ENCODE measurements at places on chromosomes 2 and 18.

GRCh38 chr2:148646231-148646559 is 1.6 kb downstream of the EPC2 start:
- no peak for DNase-seq

- peak; percentile 68 for DNase-seq
Measured at GRCh38 chr2:95389245-95390119, 13.0 kb upstream of the FAHD2A start.

- DNase-seq: no peak
Measured at GRCh38 chr2:210172219-210172575, 988 bp upstream of the KANSL1L start.

- no peak for DNase-seq
Measured at GRCh38 chr2:16328521-16329190, 337.0 kb downstream of the CYRIA start.

GRCh38 chr2:140567734-140568133 is 1563.1 kb downstream of the LRP1B start:
- DNase-seq: no peak

GRCh38 chr2:201996006-201996405 is 37.6 kb upstream of the FZD7 start:
- DNase-seq: no peak

DNA sequence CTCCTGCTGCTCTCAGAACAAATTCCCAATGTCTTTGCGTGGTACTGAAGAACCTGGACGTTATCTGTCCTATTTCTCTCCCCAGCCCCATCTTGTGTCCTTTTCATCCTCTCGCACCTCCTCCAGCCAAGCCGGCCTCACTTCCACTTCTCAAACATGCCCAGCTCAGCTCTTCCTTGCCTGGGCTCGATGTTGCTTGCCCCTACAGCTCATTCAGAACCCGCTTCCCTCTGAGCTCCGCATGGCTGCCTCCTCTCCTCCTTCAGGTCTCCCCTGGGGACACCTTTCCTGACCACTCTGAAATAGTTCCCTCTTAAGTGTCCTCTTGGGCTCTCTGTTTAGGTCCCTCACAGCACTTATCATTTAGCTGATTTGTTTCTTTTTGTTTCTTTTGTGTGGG is 6.7 kb upstream of the SMARCAL1 start:
- DNase-seq: no peak

- DNase-seq: no peak
Measured at GRCh38 chr2:23689131-23689700, 237.7 kb downstream of the ATAD2B start.

- DNase-seq: no peak
Measured at GRCh38 chr2:108535357-108535631, 1.0 kb downstream of the LIMS1 start.

DNA sequence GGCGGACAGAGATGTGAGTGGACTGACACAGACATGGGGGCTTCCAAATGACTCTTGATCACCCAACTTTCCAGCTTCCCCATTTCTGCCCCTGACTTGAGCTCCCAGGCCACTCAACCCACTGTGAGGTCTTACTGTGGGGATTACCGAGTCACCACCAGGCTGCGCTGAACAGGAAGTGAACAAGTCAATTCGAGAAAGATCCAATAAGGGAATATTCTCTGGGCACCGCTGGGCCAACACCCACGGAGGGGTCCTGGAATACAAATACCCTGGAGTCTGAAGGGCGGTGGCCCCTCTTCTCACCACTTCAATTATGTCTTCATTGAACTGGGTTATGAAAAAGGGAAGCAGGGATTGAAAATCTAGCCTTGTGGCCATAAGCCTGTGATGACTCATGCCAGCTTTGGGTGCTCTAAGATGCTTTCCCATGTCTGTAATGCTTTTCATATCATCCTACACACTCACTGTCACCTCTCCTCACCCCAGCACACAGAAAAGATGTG is 37.7 kb downstream of the BCL11A start:
- peak; percentile 25 for DNase-seq

- no peak for DNase-seq
Measured at GRCh38 chr2:133434959-133435668, 133.1 kb downstream of the NCKAP5 start.

GRCh38 chr2:32940316-32940997 is 6.3 kb upstream of the LTBP1 start:
- no peak for DNase-seq

GRCh38 chr18:48044944-48045343 is 114.5 kb upstream of the SMAD2 start:
- DNase-seq: no peak

DNA sequence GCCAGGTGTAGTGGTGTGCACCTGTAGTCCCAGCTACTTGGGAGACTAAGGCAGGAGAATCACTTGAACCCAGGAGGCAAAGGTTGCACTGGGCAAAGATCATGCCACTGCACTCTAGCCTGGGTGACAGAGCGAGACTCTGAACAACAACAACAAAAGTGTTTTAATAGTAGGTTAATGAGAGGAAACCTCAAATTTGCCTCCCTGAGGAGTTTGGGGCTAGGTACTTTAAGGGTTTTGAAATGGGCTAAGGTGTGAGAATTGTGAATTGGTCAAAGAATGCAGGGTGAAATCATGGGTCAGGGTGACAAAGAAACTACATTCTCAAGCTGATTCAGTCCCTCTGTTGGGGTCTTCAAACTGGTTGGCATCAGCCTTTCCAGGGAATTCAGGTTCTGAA is 60.7 kb upstream of the BOD1L2 start:
- no peak for DNase-seq

- peak; percentile 7 for DNase-seq
Measured at GRCh38 chr2:203681978-203682377, 24.5 kb upstream of the CD28 start.

- no peak for DNase-seq
Measured at GRCh38 chr2:140063356-140063755, 1283.2 kb upstream of the NXPH2 start.

DNA sequence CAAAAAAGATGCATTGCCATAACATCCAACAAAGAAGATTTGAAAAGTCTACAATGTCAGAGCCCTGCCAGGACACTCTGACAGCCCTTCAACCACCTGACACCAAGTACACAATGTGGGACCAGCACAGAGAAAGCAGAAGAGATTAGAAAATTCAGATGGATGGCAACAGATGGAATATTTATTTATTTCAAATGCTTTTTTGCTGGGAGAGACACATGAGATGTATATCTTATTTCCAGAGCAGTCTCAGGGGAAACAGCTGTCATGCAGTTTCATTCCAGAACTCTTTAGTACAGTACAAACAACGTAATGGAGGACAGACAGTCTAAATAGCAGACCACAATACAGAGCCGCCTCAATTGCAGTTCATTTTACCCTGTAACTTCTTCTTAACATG is 110.1 kb downstream of the MAIP1 start:
- DNase-seq: no peak

GRCh38 chr2:17470855-17471641 is 47.2 kb downstream of the RAD51AP2 start:
- DNase-seq: no peak

- DNase-seq: no peak
Measured at GRCh38 chr2:4908461-4908860, 783.7 kb upstream of the SOX11 start.

DNA sequence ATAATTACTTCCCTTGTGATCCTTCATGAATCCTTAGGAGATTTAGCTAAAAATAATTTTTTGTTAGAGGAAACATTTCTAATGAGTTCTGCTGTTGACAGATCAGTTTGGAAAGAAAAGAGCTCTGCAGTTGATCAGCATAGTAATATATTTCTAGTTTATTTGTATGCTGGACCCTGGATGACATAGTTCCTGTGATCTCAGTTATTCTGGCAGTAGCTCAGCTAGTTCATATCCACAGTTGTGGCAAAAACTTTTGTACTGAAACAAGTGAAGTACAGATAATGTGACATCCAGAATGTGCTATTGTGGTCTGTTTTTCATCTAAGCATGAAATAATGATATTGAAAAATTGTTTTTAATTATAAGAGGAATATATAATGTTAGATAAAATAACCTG is 33.7 kb downstream of the ABI2 start:
- DNase-seq: no peak

Measured in stimulated activated CD4-positive, alpha-beta T cell treated with anti-CD3 and anti-CD28 coated beads, Interleukin-15, amount 100 ng/mL, for 24 hours (primary cell).